CD8-positive, alpha-beta memory T cell (primary cell): ENCODE measurements at places on chromosomes 6 and 20.

- DNase-seq = no peak
Measured at GRCh38 chr6:2235777-2236495, 9.5 kb downstream of the GMDS start.

DNA sequence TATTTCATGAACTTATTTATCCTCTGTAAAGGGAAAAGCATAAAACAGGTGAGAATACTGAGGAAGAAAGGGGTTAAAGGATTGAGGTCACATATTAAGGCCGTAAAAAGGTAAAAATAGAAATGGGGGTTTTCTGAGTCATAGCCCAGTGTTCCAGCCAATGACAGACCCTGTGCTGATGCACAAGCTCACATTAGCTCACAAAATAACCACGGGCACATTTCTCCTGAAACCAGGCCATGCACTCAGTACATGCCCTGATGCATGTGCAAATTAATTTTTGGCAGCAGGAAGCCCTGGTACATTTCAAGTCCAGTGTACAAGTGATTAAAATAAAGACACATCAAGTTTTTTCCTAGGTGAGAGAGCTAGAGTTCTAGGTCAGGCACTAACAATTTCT, 194.4 kb downstream of the TMEM200A start:
- DNase-seq = no peak

- DNase-seq = no peak
Measured at GRCh38 chr6:160160450-160160849, 38.8 kb downstream of the SLC22A1 start.

DNA sequence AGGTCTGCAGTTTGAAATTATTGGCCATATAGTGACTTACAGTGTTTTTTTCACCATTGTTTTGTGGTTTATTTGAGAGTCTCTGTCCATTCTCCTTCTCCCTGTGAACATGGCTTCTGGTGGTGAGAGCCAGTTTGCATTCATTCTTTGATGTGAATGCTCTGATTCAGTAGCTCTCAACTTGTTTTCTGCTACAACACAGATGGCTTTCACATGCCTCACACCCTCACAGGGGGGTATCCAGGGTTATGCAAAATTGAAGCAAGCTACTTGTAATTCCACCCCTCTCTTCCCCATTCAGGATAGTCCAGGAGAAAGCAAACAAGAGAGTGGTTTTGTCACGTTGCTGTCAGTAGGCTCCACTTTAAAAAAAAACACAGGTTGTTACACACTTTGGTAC, 55.6 kb downstream of the SLX4IP start:
- no peak for DNase-seq

DNA sequence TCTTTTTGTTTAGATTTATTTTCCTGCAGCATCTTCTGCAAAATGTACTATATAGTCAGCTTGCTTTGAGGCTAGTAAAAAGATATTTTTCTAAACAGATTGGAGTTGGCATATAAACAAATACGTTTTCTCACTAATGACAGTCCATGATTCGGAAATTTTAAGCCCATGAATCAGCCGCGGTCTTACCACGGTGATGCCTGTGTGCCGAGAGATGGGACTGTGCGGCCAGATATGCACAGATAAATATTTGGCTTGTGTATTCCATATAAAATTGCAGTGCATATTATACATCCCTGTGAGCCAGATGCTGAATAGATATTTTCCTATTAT, 3.2 kb downstream of the FOXC1 start:
- no peak for DNase-seq

DNA sequence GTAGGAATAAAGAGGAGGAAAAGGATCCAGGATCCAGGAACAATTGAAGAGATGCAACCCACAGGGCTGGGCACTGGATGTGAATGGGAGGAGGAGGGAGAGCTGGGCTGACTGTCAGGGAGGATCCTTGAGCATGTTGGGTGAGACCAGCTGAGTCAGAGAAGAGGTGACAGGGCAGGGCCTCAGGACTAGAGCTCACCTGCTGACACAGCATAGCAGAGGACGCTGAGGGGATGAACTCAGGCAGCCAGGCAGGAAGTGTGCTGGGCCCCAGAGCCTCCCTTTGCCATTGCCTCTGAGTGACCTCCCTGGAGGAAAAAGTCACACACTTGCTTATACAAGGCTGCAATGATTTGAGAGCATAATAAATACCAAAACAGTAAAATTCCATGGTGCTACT, 72.3 kb downstream of the ZNF133 start:
- DNase-seq = no peak

- peak; percentile 53 for DNase-seq
Measured at GRCh38 chr20:33853507-33853813, 42.3 kb downstream of the CHMP4B start.

GRCh38 chr6:135230711-135231468, 49.8 kb downstream of the MYB start:
- DNase-seq = no peak

GRCh38 chr20:37102571-37102970, 6.8 kb upstream of the RBL1 start:
- no peak for DNase-seq

DNA sequence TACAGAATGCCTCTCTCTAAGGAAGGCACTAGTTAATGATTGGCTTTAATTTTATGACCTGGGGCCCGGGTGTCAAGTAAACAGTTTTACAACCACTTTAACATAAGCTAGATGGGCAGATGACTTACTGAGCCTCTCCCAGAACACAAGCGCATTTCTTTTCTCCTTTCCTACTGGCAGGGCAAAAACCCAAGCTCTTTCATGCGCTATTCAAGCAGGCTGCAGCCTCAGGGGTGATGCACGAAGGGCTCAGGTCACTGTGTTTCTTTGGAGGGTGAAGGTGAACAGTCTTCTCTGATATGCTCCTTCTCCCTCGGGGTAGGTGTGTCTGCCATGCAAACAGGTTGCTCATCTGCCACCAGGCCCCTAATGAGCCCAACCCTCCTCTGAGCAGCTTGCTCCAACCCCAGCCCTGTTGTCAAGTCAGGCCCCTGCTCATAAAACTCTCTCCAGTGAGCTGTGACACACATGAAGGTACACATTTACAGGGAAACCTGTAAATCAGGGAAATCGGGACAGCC, 73.5 kb upstream of the CDH4 start:
- no peak for DNase-seq

GRCh38 chr6:168583126-168583525, 142.1 kb downstream of the SMOC2 start:
- no peak for DNase-seq

GRCh38 chr6:25781134-25781533, 26.6 kb downstream of the SLC17A4 start:
- DNase-seq = no peak

GRCh38 chr20:61325718-61326117, 73.7 kb downstream of the CDH4 start:
- DNase-seq = no peak

- DNase-seq = peak; percentile 56
Measured at GRCh38 chr6:25788305-25788922, 33.9 kb downstream of the SLC17A4 start.

- no peak for DNase-seq
Measured at GRCh38 chr6:69220375-69220774, 576.4 kb downstream of the LMBRD1 start.

GRCh38 chr6:111231090-111231459, 143.8 kb downstream of the SLC16A10 start:
- DNase-seq = no peak

DNA sequence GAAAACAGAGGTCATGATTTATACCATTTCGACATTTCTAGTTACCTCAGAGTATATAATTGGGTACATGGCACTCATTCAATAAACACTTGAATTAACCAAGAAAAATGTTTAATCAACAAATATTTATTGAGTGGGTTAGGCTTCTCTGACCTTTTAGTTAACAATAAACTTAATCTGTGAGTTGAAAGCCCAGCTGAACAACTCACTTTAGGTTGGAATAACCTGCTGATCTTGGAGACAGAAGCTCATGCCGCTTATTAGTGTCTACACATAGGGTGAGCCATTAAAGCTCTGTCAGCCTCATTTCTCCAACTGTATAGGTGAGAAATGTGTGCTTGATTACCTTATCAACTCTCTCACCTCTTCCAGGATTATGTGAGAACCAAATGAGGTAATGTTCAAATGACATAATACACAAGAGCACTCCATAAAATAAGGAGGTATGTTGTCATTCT, 98.2 kb upstream of the DTNBP1 start:
- DNase-seq = no peak

GRCh38 chr6:82251942-82252341, 4.4 kb upstream of the IBTK start:
- DNase-seq = no peak

GRCh38 chr20:32902456-32903420, 44.0 kb downstream of the EFCAB8 start:
- DNase-seq = peak; percentile 57

DNA sequence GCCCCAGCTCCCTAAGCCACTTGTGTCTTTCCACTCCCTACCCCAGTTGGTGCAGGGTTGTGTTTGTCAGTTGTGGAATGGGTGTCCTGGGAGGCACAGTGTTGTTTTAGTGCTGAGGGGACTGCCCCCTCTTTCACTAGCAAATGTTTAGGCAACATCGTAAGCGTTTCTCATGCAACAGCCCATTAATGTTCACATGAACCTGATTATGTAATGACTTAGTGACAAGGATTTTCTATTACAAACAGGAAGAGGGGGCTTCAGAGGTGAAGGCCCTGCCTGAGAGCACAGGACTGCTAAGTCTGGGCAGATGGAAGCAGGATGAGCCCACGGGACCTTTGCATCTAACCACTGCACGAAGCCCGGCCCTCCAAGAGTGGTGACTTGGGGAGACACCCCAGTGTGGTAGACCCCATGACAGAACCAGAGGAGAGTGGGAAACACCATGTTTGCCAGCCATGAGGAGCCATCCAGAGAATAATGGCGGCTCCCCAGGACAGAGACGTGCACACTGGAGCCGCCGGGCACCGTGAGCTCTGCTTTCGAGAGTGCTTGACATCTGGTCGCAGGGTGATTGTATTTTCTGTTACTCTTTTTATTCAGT, 339.7 kb downstream of the THBS2 start:
- no peak for DNase-seq

DNA sequence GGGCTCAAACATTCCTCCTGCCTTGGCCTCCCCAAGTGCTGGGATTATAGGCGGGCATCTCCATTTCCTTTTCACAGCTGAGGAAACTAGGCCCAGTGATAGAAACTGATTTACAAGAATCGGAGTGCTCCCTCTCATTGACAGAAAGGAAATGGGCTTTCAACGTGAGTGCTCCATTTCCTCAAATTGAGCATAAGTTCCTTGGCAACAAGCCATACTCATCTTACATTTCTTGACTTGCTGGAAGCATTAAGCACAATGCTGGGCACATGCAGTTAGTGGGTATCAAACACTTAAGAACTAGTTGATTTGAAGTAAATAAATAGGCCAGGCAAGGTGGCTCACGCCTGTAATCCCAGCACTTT, 54.7 kb downstream of the FGD2 start:
- DNase-seq = no peak

- no peak for DNase-seq
Measured at GRCh38 chr6:14638435-14638905, 520.9 kb downstream of the CD83 start.

DNA sequence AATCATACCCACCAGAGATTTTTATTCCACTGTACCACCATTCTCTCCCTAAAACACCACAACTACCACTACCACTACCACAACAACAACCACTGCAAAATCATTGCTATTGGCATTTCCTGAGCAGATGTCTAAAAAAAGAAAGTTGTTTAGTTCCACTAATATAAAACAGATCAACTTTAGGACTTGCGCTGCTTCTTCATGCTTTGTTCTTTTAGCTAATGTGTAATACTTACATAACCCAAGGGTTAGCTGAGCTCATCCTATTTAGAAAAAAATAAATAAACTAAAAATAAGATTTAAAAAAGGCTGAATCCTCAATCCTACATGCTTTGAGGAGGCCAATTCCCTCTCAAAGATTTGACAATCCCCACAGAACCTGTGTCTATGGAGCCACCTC, 11.4 kb downstream of the IYD start:
- no peak for DNase-seq

DNA sequence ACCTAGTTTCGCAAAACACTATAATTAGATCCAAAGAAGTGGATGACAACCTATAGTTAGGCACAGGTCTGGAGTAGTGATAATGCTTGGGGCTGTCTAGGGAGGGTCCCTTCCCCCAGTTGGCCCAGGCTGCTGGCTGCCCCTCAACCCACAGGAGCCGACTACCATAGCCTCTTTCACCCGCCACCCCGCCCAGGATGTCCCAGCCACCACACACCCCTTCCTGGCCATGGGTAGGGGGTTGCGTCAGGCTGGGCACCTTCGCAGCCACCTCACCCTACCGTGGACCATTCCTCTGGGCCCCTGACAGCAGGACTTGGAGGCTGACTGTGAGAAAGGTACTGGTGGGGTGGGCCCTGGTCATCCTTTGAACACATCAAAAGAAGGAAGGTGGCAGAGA, 8.5 kb downstream of the TFEB start:
- DNase-seq = no peak

GRCh38 chr20:684676-685319, 9.2 kb upstream of the SCRT2 start:
- DNase-seq = no peak

GRCh38 chr6:1580109-1580508, 29.6 kb upstream of the FOXC1 start:
- no peak for DNase-seq

DNA sequence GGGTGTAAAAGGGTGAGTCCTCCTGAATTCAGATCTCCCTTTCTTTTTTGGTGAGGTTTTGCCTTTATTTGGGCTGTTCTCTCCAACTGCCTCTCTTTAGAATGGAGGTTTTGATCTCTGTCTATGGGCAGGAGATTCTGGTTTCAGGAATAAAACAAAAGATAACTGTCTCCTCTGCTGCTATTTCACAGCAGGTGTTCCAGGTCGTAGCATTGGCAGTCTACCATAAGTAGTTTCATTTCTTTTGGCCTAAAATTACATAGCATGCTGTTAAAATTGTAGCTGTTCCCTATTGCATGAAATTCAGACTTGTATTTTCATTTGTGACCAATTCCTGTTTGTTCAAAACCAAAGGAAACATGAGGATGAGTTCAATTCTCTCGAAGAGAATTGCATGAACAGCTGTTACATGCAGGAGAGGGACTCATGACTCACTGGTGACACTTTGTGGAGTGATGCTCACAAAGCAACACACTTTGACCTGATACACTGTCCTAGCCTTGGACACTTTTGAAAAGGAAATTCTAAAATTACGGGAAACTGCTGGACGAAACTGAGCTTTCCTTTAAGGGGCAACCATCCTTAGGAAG, 76.8 kb upstream of the SIRPG start:
- DNase-seq = peak; percentile 51

GRCh38 chr6:50589751-50590470, 123.4 kb upstream of the TFAP2D start:
- DNase-seq = no peak

- no peak for DNase-seq
Measured at GRCh38 chr20:47818016-47818415, 32.7 kb upstream of the SULF2 start.

GRCh38 chr6:163613025-163613424, 198.5 kb downstream of the QKI start:
- DNase-seq = no peak

GRCh38 chr6:96576221-96576620, 13.3 kb downstream of the FHL5 start:
- DNase-seq = no peak

DNA sequence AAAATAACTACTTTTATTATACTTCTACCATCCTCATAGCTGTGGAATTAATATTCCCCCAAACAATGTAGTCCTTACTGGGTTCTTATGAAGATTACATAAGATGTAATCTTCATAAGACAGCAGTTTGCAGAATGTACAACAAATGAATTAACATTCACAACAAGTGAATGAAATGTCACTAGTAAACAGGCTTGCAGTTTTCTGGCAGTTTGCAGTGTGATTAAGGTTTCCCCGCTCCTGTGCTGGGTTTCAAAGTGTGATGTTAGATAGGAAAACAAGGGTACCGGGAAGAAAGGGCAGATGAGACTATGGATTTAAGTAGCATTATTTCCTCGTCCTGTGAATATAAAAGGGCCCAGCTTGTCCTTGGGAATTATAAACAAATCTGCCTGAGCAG, 22.5 kb downstream of the ARFGEF3 start:
- DNase-seq = no peak
